Stimulated activated effector memory CD8-positive, alpha-beta T cell treated with anti-CD3 and anti-CD28 coated beads, Interleukin-12 subunit alpha, Interleukin-12 subunit beta, amount 100 ng/mL, for 72 hours (primary cell): ENCODE measurements at places on chromosomes 4 and X.

DNA sequence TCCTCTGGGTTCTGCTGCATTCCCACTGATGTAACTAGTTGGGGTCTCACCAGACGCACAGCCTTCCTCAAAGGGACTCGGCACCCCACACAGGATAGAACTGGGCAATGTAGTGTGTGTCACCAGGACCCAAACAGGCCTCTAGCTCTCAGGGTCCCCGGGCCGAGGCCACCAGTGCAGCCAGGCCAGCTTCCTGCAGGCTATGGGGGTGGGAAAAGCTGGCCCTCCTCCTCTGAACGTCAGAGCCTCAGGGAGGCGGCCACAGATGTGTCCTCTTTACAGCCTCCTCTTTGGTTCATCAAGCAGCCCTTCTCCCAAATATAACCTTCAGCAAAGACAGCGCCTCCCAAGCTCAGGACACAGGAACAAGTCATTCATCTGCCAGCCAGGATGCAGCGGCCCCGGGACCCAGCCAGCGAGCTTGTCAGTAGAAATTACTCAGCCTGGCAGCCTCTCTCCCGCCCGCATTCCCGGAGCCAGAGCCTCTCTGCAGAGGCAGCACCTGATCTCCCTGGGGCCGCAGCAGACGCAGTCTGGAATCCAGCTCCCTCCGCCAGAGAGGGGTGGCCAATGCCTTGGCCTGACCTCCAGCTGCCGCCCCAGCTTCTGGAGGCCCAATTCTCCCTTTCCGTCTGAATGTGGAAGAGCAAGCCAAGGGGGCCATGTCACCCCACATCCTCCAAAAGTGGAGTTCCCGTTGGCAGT, 288.5 kb downstream of the FBXW7 start:
- DNase-seq = no peak

DNA sequence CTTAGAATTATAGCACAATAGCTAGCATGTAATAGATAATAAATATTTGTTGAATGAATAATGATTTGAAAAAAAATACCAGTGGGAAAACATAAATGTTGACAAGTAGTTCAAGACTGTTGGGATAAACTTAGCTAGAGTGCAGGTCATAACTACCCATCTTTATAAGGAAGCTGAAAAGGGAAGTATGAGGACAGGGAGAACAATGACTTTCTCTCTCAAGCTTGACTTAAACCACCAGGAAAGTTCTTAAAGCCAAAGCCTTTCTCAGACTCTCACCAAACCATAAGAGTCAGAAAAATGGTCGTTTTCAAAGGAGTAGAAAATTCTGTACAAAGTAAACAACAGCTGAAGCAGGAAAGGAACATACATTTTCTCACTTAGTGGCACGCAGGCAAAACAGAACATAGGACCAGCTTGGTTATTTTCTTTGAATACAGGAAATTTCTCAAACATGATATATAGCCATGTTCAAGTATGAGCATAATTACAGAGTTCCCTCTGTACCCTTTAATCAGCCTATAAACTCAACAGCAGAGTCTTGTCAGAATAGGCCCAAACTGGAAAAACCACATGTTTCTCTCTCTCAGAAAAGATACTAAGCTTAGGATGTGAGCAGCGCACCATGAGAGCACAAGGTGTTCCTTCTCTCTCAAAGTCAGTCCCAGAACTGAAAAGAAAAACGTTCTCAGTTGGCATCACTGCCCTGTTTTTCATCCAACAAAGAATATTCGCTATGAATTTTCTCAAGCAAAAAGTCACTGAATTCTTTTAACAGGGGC, 28.7 kb downstream of the MAPK10 start:
- no peak for DNase-seq

GRCh38 chrX:50815120-50815519, 1.1 kb upstream of the SHROOM4 start:
- DNase-seq = no peak

DNA sequence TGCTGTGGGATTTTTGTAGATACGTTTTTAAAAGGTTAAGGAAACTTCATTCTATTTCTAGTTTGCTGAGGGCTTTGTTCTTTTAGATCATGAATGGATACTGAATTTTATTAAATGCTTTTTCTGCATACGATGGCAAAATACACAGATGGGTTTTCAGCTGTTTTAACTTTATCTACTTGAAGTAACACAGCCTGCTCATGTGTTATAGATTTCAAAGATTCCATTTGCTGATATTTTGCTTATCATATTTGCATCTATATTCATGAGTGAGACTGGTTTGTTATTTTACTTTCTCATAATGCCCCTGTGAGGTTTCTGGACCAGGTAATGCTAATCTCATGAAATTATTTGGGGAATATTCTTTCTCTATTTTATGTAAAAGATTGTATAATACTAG, 34.5 kb upstream of the HERC5 start:
- no peak for DNase-seq

- DNase-seq = no peak
Observed at GRCh38 chr4:117770269-117771102, 263.8 kb upstream of the NDST3 start.

GRCh38 chr4:185534866-185535611, at the start of gene PDLIM3:
Gene PDLIM3 (minus strand): TSS chr4:185535507. CDS start chr4:185535434, 73 bp downstream.
- no peak for DNase-seq

GRCh38 chr4:70885174-70885573, 17.0 kb upstream of the MOB1B start:
- DNase-seq = no peak
